LoVo (cell line): ENCODE measurements at places on chromosomes 1 and 21.

- peak; percentile 89 for DNase-seq
Measured at GRCh38 chr1:24142546-24143534, at the start of gene IL22RA1. Gene IL22RA1, minus strand, starts transcription at chr1:24143140. Its CDS starts 58 bp downstream, at chr1:24143082.

DNA sequence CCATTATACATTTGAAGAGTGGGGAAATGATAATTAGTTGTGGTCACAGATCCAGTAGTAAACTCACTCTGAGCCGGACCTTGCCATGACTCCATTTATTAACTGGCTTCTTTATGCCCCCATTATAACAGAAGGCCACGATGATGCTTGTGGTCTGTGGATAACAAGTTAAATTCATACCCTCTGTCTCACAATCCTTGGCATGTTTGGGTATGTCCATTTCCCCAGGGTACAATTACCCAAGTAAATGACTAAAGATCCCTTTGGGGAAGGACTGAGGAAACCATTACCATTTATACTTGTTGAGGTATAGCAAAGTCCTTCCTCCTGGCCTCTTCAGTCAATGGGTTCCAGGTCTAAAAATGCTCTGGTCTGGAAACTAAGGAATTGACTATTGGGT is 7.3 kb upstream of the USP1 start:
- DNase-seq = no peak

GRCh38 chr1:37739222-37739621 is 25.7 kb downstream of the EPHA10 start:
- peak; percentile 84 for DNase-seq

GRCh38 chr1:58844176-58844575 is 60.3 kb upstream of the JUN start:
- DNase-seq = no peak

GRCh38 chr1:26259578-26259977 is 20.3 kb upstream of the SH3BGRL3 start:
- no peak for DNase-seq

DNA sequence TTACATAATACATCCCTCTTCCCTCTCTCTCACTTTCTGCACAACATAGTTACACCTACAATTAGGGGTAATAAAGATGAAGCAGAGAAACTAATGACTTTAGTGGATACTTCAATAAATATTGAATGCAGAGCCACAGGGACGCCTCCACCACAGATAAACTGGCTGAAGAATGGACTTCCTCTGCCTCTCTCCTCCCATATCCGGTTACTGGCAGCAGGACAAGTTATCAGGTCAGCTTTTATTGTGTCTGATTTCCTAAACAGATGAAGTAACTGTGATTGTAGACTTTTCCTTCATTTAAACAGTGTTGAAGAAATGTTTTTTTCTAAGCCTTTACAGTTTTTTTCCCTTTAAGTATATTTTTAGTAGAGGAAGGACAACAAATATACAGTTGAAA is 281.6 kb downstream of the TPR start:
- no peak for DNase-seq

GRCh38 chr1:212470059-212470458 is 37.3 kb downstream of the NENF start:
- no peak for DNase-seq

- no peak for DNase-seq
Measured at GRCh38 chr1:30172299-30172694, 551.1 kb downstream of the MATN1 start.
